ENCODE measurements at places on chromosomes 4 and X.

DNA sequence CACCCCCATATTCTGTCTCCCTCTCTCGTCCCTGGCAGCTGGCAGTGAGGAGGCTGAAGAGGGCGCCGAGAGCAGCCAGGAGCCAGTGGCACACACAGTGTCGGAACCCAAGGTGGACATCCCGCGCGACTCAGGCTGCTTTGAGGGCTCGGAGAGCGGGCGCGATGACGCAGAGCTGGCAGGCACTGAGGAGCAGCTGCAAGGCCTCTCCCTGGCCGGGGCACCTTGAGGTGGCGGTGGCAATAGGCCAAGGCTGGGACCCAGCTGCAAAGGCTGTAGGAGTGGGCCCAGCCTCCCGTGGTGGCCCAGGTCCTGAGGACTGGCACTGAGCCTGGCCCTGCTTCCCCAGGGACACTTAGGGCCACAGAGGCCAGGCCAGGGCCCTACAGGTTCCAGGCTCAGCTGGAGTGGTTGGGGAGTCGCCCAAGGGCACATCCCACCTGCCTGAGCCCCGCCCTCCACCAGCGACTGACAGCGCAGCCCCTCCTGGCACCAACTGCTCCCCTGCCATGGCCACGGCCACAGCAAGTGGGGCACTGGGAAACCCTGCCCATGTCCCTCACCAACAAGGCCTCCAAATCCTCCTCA lies 13.9 kb downstream of the SASH3 start:
- DNase-seq = no peak

GRCh38 chrX:53930515-53931380 lies 113.5 kb downstream of the PHF8 start:
- peak; percentile 21 for DNase-seq

- DNase-seq = no peak
These were observed 3.3 kb downstream of the SLC25A6 start for GRCh38 chrX:1388651-1389050.

DNA sequence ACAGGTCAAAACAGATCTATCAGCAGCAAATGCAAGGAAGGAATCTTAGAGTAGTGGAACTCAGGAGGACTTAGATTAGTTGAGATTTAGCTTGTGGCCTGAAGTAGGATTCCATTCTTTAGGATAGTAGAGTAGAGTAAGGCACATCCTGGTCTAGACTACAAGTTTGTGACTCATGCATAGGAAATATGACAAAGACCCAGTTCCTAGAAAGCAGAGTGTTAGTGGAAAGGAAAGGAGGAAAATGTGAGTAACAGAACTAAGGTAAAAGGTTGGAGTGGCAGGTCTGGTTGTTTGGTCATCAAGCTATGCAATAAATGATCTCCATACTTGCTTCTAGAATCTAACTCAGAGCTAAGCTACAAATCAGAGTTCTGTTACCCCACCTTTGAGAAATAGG lies 595.0 kb downstream of the ACTRT1 start:
- DNase-seq = no peak

DNA sequence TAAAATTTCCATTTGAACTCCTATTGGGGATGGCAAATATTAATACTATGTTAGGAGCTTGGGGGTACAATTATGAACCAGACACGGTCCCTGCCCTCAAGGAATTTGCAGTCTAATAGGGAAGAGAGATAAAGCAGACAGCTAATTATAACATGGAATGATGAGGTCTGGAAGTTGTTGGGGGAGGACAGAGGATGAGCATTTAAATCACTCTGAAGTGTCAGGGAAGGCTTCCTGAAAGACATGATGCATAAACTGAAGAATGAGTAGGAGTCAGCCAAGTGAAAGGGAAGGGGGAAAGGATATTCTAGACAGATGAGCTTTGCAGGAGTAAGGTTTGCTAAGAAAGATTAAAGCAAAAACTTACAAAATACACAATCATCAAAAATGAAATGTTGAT lies 15.9 kb downstream of the PLAC1 start:
- DNase-seq = no peak

DNA sequence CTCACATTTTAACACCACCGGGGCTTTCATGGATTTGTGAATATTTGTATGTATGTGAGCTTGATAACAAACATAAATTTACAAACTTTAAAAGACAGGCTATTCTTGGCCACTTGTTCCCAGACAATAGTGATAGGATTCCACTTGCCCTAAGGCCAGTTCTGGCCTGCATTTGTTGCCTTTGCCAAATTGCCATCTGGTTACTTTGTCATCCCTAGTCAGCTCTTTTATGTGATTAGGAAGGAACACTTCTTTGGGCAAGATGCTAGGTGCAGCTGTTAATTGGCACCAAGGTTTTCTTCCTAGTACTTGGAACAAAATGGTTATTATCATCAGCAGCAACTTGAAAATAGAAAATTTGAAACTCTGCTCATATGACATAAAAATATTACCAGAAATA lies 63.3 kb downstream of the CCSER1 start:
- DNase-seq = no peak

DNA sequence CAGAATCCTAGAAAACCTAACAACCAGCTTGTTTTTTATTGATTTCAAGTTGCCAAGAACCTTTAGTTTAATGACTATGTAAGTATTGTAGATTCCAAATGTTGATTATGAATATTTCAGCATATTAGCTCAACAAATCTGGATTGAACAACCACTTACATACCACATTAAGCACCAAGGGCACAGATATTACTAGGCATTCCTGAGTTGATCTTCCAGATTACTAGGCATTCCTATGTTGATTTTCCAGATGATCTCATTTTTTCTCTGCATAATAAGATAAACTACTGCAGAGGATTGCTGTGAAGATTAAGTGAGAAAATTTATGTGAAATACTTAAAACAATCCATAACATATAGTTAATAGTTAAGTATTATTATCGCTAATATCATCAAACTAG lies 17.4 kb upstream of the DCAF8L1 start:
- no peak for DNase-seq
